ENCODE measurements at places on chromosomes 16 and 17.

- no peak for DNase-seq
These were observed 6.0 kb downstream of the NKIRAS2 start for GRCh38 chr17:42025936-42026335.

GRCh38 chr17:63341276-63341675 lies 104.8 kb downstream of the CYB561 start:
- no peak for DNase-seq

DNA sequence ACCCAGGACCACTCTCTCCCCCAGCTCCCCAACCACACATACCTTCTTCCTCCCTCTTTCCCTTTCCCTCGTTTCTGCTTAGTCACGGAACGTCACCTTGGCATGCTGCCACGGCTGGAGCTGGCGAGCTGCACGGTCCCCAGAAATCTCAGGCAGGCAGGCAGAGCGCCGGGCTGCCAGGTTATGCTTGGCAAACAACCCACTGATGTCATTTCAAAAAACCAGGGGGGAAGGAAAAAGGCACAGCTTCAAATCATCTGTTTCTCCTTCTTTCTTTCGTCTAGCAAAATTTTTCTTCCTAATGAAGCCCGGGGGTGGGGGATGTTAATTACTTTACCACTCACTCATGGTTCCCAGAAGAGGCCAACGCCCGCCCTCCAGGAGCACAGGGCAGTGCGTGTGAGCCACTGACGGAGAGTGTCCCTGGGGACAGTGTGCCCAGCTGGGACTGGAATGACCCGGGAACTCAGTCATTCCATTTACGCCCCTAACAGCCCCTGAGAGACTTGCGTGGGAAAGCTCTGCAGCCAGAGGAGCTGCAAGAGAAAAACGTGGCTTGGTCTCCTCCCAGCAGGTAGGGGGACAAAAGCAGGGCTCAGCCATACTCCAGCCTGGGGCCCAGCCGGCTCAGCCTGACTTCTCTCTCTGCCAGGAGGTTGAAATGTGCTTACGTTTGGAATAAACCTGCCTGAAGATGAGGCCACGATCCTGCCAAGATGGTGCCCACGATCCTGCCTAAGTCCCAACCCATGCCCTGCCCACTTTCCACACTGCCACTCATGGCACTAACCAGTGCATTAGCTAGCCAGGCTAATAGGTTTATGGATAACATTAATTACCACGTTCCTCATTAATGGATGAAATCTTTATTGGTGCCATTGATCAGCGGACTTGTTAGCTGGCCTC lies 198.9 kb downstream of the ZFHX3 start:
- peak; percentile 94 for DNase-seq

- peak; percentile 54 for DNase-seq
These were observed 611 bp downstream of the RRAD start for GRCh38 chr16:66924527-66925321.

- DNase-seq, result no peak
These were observed 144.4 kb downstream of the PCTP start for GRCh38 chr17:55895112-55895759.

DNA sequence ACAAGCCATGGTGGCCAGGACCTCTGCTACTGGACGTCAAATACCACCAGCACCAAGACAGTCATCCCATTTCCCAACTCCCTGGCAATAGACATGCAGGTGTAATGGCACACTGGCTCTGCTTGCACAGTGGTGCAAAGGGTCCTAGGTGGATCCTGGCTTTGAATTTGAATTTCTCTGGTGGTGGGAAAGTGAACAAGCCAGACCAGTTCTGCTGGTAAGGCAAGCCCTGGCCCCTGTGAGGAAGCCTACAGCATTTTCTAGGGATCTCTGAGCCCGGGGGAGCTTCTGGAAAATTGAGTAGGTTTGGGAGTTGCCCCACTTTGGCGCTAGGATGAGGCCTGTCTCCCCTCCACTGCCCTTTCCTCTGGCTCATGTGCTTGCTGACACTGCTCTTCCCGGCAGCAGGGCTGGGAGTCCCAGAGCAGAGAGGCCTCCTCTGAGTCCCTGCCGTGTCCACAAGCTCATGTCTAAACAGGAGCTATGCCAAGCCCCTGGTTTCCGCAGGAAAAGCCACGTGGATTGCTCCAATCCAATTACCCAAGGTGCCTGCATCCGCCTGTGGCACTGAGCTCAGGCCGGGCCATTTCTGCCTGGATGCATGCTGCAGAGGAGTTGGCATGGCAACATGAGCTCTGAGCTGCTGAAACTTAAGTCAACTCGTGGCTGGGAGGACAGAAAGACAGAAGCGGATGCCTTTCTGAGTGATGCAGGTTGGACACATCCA lies 67.0 kb downstream of the PRMT7 start:
- DNase-seq, result no peak

GRCh38 chr17:55883149-55883548 lies 132.3 kb downstream of the PCTP start:
- no peak for DNase-seq

GRCh38 chr16:83329441-83329840 lies 478.3 kb upstream of the HSBP1 start:
- no peak for DNase-seq

DNA sequence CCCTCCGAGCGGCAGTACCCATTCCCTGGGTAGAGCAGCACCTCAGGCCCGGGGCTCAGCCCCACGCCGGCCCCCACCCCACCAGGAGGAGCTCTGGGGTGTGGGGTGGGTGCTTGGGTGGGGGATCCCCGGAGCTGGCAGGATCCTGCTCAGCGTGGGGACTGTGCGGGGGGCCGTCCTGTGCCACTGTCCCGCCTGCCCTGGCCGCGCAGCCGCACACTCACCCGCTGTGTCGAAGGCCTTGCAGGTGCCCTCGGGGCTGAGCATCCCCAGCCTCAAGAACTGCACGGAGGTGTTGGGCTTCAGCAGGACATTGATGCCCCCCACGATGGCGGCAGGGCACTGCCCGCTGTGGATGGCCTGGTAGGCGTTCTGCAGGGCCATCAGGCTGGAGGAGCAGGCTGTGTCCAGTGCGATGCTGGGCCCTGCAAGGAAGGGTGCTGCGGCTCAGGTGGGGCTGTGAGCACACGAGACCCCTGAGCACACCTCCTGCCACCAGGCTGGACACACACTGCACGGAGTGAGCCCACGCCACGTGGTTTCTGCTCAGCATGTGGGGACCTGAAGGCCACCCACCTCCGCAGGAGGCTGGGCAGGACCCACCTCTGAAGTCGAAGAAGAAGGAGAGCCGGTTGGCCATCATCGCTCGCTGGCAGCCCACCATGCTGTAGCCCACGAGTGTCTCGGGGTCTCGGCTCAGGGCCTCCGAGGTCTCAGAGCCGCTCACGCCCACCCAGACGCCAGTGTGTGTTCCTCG lies 4.9 kb downstream of the FASN start:
- no peak for DNase-seq

GRCh38 chr16:61364990-61365389 lies 671.2 kb downstream of the CDH8 start:
- no peak for DNase-seq

DNA sequence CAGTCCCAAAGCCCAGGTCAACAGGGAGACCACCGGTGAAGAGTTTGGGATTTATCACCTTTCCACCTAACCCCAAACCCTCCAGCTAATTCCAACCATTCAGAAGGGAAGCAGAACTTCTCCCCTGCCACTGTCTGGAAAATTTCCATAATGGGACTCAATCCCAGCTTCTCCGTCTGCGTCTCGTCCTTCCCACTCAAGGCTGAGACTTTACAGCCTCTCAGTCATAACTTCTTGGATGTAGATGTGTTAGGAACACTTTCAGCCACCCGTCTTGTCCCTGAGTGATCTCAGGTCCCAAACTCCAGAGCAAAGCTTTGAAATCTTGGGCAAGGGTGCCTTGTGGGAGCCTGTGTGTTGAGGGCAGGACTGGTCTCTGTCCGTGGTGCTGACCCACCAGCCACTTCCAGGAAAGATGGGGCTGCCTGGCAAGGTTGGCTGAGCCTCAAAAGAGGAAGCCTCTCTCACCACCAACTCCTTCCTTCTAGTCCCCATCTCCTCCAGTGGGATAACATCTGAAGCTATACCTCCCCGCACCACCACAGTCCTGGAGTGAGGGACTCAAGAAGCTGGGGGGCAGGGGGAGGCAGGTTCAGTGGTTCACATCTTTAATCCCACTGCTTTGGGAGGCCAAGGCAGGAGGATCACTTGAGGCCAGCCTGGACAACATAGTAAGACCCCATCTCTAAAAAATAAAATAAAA lies 9.3 kb downstream of the GAS2L2 start:
- peak; percentile 29 for DNase-seq

DNA sequence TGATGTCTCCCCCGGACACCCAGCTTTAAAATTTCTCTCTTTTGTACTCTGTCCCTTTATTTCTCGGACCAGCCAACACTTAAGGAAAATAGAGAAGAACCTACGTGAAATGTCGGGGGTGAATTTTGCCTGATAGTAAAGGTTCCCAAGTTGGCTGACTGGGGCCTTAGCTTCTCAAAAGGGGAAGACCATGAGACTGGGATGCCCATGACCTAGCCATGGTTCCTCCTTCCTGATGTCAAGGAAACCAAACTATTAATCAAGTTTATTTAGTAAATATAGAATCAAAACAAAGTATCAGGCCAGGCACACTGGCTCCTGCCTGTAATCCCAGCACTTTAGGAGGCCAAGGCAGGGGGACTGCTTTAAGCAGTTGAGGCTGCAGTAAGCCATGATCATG lies 2.4 kb upstream of the EIF1 start:
- DNase-seq, result no peak

DNA sequence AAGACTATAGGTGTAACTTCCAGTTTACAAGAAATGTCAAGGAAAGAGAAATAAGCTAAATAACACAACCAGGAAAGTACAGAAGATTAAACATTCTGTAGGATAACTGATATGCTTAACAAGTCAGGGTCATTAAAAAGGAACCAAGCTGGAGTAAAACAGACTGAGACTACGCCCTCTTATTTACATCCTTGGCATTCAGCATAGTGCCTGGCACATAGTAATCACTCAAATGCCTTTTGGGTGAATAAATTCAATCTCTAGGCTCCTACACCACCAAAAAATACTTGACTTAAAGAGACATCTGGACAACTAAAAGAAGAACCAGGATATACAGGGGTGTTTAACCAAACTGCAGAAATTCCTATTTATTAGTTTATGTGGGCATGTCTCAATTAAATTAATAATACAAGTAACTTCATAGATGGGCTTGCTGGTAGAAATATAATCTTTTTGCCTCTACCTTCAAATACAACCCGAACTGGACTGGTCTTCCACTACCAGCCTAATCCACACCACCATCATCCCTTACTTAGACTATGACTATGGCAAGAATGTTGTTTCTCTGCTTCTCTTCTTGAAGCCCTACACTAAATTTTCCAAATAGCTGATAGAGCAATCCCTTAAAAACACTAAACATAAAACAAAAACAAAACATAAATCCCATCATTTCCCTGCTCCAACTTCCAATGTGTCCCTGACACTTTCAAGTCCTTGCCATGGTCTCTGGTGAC lies 47.7 kb upstream of the ULK2 start:
- no peak for DNase-seq

GRCh38 chr16:1264345-1265089 lies 8.6 kb downstream of the TPSD1 start:
- DNase-seq, result no peak

- DNase-seq, result peak; percentile 67
These were observed 17.9 kb upstream of the BEAN1 start for GRCh38 chr16:66409156-66409555.

GRCh38 chr16:87628940-87629339 lies 26.6 kb downstream of the JPH3 start:
- peak; percentile 94 for DNase-seq

- DNase-seq, result no peak
These were observed 25.0 kb upstream of the ATP2A3 start for GRCh38 chr17:3989041-3989886.

All from kidney tubule cell (primary cell).